ENCODE measurements at places on chromosomes 3 and 15.
A peak's percentile ranks its signal among the peaks of the same experiment; 100 is the strongest.

DNA sequence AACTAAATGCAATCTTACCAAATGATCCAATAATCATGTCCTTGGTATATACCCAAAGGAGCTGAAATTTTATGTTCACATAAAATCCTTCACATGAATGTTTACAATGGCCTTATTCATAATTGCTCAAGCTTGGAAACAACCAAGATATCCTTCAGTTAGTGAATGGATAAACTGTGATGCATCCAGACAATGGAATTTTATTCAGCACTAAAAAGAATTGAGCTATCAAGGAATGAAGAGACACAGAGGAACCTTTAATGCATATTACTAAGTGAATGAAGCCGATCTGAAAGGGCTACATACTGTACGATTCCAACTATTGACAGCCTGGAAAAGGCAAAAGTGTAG, 168.4 kb downstream of the PDE8A start:
- no peak for DNase-seq

DNA sequence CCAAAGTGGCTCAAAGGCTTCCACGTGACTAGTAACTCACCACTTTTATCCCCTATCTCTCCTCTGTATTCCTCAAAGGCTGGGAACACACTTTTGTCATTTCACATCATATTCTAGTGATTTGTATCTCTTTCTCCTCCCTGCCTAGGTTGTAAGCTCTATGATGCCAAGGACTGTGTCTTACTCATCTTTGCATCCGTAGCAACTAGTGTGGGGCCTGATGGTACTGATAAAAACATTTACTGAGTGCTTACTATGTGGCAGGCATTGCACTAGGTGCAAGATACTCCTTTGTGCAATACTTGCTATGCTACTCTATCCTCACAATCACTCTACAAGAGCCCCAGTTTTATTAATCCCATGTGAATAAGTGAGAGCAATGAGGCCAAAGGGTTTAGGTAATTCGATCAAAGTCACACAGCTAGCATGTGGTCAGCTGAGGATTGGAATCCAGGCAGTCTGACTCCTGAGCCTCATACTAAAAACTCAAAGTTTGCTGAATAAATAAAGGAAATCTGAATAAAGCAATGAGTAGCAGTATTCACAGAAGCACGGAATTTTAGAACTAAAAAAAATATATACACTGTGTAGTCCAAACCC, 342.6 kb upstream of the ICE2 start:
- no peak for DNase-seq

- DNase-seq = no peak
These were observed 55.2 kb downstream of the PCSK6 start for GRCh38 chr15:101434032-101434920.

GRCh38 chr3:194469977-194470376, 16.8 kb downstream of the ATP13A3 start:
- no peak for DNase-seq

DNA sequence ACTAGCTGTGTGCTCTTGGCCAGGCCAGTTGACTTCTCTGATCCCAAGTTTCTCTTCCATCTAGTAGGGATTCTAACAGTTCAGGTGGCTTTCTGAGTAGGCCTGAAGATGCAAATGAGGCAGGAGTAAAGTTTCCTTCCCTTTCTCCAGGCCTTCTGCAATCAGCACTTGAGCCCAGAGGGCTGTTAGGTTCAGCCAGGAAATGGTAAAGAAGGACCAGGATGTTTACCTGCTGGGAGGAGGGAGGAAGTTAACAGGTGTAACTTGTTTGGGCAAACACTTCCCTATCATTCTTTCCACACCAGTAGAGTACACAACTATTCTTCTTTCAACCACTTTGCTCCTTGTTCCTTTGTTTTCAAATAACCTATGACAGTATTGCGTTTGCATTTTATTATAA, 13.3 kb upstream of the TNFSF10 start:
- no peak for DNase-seq

- DNase-seq = no peak
These were observed 153.5 kb upstream of the GOLIM4 start for GRCh38 chr3:168249205-168249549.

GRCh38 chr15:49190586-49190985, 20.5 kb downstream of the GALK2 start:
- DNase-seq = no peak

DNA sequence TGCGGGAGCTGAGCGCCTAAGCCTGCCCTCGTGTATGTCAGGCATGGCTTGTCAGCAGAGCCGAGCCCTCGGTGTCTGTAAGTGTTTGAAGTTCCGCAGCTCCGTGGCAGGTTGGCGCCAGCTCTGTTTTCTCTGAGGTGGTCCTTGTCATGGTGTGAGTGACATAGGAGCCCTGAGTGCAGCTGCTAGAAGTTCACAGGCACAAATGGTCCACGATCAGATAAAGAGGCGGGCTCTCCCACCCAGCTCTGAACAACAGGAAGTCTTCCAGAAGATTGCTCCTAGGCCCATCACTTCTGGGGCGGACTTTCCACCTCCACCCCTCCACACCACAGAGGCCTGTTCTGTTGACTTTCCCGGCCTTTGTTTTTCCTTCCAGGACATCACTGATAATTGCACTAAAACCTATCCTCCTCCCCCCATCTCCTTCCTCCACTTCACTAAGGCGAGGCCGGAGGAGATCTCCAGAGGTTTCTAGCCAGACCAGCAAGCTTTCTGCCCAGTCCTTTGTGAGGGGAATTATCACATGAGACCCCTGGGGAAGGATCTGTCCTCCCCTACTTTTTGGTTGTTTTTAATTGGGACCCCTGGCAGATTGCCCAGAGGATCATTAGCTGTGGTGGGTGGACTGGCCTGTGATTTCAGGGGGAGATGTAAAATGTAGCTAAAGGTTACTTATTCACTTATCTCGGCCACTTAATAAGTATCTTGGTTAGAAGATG, 19.9 kb downstream of the ITPR1 start:
- DNase-seq = no peak

DNA sequence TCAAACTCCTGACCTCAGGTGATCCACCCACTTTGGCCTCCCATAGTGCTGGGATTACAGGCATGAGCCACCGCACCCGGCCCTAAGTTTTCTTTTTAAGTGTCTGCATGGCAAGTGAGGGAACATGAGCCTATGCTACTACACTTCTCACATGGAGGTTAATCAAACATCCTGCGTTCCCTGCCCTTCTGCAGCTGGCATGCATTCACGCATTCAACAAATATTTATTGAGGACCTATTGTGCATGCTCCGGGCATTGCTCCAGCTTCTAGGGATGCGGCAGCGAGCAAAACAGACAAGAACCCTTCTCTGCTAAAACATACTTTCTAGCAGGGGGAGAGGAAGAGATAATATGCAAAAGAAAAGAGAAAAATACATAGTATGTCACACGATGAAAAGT, 42.6 kb upstream of the ACKR4 start:
- DNase-seq = no peak

DNA sequence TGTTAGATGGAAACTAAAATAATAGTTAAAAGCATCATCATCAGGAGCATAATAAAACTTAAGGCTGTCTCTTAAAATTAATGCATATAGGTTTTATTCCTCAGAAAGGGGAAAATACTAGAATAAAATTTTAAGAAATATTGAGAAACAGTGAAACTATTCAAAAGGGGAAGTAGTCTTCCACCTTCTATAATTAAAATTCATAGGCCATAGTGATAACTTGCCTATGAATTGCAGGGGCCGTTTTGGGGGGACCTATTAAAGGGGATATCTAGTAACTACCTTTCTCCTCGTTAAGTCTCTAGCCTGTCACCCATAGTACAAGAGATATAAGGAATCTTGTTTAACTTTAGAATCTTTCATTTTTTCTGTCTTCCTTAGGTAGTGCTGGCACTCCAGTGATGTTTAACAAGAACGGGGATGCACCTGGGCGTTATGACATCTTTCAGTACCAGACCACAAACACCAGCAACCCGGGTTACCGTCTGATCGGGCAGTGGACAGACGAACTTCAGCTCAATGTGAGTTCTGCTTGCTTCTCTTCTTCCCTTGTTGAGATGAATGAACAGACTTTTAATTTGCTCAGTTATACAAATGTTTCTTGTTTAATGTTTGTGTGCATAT, 600.4 kb downstream of the GRM7 start:
- no peak for DNase-seq

DNA sequence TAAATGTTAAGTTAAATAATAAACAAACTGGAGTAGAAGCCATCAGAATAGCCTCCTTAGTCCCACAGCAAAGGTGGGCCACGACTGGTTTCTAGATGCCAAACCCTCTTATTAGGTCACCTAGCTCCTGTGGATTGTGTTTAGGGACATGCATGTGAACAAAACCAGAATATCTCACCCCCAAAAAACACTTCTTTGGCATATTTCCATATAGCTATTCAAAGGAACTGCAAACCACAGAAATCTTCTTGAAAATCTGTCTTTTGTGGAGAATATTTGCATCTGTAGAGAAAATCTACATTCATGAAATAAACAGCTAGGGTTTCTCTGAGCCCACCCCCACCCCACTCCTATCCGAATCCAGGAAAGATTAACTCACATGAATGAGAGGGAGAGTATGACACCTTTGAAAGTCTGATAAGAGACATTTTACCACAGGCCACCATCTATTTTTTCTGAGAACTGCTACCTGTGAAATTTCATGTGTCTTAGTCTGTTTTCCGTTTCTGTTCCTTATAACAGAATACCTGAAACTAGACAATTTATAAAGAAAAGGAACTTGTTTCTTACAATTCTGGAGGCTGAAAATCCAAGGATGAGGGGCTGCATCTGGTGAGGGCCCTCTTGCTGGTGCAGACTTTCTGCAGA, 159.4 kb downstream of the NEK10 start:
- no peak for DNase-seq

- no peak for DNase-seq
These were observed 31.7 kb upstream of the ATOSA start for GRCh38 chr15:52710708-52711389.

- no peak for DNase-seq
These were observed 190.6 kb downstream of the CNTN3 start for GRCh38 chr3:74423867-74424266.

DNA sequence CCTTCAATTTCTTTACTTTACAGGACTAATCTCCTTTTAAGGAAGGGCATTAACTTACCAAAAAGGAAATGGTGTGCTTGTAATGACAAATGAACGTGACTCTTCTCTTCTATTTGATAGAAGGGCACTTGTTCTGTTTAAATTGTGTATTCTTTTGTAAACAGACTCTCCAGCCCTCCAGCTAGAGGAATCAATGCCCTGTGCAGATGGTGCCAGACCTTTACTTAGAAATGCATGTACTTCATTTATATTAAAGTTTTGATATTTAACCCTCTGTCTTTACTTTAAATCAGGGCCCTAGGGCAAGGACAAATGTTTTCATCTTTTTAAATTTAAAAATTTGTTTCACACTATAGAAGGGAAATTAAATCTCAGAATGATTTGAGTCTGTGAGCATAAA, 355.1 kb downstream of the GBE1 start:
- no peak for DNase-seq

DNA sequence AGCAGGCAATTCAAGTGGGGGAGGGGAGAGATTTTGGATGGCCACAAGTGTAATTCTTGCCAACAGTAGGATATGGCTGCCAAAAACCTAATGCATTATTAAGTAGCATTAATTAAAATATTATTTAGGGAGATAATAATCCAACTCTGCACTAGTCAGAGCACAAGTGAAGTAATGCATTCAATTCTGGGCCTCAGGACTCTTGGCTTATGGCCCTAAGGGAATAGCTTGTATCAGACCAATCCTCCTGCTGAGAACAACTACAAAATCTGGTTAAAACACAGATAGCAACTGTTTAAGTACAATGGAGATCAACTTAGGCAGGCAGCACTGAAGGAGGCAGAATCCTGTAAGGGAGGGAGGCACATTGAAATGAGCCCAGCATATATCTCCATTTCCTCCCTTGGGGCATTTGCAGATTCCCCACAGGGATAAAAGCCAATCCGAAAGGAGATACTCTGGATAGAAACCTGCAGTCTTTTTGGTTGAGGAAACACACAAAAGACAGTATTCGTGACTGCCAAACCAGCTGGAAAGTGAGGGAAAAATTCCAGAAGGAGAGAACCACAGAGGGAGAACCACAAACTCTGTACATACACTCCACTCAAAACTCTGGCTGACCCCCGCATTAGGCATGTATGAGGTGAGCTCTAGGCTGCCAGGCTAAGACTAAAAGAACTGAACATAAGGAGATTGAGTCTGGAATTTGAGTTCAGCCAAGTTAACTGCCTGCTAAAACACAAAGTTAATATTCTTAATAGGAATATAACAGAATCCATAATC, 57.4 kb downstream of the ETFA start:
- no peak for DNase-seq

DNA sequence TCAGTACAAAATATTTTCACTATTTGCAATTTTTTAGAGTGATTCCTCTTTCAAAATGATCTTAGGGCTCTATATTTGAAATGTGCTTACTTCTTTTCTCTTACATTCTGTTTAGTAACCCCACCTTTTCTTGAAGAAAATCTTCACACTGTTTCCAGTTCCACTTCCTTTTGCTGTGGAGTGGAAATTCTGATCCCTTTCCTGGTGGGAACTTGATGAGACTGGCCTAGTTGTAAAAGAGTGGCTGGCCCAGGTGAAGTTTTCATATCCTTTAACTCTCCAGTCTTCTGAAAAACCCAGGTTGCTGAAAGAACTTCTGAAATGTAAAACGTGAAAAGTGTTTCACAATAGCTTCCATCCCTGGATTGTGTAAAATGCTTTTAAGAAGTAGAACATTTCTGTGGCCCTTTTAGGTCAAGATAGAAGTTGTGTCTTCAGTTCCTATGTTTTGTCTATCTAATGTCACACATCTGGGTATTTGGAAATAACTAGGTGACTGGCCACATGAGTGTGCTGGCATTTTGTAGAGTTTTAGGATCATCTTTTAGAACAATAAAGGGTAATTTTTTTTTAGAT, 84.8 kb upstream of the LRIG1 start:
- no peak for DNase-seq

GRCh38 chr3:129439817-129440617, at the start of the genes IFT122 and MBD4:
IFT122 (plus strand) TSS chr3:129440224; CDS start chr3:129440331, 107 bp downstream.
MBD4 (minus strand) TSS chr3:129439948; CDS start chr3:129439833, 115 bp downstream.
- peak; percentile 98 for DNase-seq

- no peak for DNase-seq
These were observed 295.1 kb downstream of the SHOX2 start for GRCh38 chr3:157810924-157811718.

- no peak for DNase-seq
These were observed 7.8 kb downstream of the CCDC80 start for GRCh38 chr3:112633191-112633590.

- no peak for DNase-seq
These were observed 36.6 kb downstream of the GSK3B start for GRCh38 chr3:120057626-120058025.

DNA sequence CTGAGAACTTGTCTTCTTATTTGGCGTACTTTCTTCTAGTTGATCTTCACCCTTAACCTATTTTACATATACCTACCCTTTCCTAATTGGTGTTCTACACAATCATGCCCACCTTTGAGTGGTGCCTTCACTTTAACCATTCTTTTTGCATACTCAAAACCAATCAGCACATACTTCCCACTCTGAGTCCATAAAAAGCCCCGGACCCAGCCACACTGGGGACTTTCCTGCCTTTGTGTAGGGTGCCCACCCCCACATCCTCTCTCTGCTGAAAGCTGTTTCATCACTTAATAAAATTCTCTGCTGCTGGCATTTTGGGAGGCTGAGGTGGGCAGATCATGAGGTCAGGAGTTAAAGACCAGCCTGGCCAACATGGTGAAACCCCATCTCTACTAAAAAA, 15.9 kb upstream of the CHST2 start:
- no peak for DNase-seq

- no peak for DNase-seq
These were observed 16.8 kb downstream of the RPUSD3 start for GRCh38 chr3:9826815-9827573.

GRCh38 chr3:112560307-112560706, 1.5 kb downstream of the ATG3 start:
- no peak for DNase-seq

Measured in activated CD8-positive, alpha-beta memory T cell treated with anti-CD3 and anti-CD28 coated beads, Interleukin-2, amount 50 U/mL, for 4 hours (primary cell).